ENCODE measurements at places on chromosomes 2 and 18.

DNA sequence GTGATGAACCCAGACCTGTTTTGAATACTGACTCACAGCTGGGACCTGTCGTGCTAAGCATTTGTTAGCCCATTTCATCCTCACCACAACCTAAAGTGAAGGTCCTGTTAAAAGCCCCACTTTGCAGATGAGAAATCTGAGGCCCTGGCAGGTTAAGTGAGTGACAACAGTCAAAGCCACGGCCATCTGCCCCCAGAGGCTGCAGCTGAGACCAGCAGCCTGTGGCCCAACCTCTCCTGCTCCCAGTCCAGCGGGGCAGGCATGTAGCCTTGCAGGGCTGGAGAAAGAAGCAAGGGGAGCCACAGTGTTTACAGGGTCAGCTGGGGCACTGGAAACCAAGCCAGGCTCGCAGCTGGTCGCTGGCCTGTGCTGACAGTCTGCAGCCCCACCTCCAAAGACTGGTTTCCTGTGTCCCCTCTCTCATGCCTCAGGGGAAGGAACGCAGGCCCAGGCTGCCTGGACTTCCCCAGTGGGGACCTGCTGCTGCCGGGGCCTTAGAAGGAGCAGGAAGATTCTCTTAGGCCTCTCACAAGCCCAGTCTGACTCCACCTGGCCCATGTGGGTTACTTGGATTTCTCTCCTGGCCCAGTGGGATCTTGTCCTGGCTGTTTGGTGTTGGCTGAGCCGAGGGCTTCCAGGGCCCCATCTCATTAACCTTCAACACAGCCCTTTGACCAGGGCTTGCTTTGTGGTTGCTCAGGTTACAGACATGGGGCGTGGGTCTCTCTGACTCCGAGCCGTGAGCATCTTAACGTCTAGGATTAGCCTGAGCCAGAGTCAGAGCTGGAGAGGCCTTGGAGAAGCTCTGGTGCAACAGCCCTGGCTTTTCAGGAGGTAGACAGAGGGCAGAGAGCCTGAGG lies 1.7 kb downstream of the INPP5D start:
- no peak for DNase-seq

DNA sequence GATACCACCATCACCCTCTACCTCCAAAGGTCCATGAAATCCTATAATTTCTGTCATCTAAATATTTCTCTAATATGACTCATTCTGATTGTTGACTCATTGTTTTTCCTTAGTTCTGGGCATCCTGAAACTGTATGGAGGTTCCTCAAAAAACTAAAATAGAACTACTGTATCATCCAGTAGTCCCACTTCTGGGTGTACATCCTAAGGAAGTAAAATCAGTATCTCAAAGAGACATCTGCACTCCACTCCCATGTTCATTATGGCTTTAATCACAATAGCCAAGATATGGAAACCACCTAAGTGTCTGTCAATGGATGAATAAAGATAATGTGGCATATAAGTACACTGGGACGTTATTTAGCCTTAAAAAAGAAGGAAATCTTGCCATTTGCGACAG lies 125.8 kb upstream of the MYO3B start:
- no peak for DNase-seq

GRCh38 chr18:22115573-22115972 lies 53.8 kb upstream of the GATA6 start:
- DNase-seq: no peak

DNA sequence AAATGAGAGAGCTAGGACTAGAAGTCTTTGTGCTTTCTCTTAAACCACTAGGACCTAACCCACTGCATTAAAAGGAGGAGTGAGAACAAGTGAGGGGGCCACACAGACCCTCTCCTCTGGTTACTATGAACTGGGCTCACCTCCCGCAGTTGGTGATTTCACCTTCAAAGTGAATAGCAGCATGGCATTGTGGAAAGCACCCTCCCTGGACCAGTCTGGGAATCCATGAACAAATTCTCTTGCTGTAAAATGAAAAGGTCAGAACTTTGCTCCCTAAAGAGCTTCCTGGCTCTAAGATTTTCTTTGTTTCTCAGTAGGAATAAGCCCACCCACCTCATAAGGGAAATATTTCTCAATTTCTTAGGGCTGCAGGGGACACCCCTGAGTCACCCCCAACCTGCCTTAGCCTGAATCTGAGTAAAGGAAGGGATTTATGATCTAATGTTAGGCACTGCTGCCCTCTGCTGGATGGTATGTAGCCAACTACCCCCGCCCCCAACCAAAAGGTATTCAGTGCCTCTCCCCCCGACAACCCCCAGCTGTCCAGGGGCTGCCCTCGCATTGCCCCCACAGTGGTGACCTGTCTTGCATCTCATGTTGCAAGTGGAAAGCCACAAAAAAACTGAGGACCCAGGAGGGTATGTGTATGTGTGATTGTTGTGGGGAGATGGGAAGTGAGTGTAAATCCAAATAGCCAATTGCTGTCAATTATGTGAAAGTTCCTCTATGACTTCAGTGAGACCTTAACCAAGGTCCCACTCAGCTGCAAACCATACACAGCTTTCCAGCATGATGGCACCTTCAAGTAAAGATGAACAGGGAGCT lies 230.9 kb upstream of the SLC14A2 start:
- no peak for DNase-seq

GRCh38 chr2:121343191-121343590 lies 58.2 kb upstream of the TFCP2L1 start:
- DNase-seq: no peak

DNA sequence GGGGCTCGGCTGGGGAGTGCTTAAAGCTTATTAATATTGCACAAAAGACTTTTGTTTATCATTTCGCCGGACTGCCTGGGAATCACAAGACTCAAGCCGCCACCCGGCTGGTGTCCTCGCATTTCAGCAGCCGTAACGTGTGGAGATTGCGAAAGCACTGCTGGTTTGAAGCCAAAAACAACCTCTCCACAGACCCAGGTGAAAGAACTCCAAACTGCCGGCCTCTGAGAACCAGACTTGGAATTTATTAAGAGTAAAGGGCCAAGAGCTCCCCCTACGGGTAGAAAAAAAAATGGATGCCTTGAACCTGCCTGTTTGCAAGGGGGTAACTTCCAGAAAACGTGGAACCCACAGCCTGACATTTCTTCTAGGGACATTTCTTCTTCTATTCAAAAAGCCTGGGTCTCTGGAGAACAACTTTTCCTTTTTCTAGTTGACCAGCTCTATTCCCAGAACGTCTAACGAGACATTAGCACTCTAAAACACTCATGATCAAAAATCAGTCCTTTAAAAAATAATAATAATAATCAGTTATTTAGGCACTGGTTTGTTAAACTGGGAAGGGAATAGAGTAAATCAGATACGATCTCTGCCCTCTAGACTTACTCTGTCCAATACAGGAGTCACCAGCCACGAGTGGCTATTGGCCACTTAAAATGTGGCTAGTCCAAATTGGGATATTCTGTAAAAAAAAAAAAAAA lies 216.3 kb downstream of the C1D start:
- no peak for DNase-seq

DNA sequence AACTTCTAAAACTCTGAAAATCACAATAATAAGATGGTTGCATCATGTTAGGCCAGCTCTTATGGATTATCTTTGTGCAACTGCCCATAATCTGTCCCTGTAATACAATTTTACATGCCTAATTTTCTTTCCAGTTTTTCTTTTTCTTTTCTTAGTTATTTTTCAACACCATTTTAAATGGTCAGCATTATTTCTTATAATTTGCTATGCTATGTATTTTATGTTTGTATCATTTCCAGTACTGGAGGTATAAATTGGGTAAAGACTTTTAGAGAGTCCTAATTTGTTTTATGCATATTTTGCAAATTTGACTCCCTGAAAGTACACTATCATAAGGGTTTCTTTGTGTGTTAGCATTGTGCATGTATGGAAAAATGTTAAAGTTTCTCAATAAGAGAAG lies 333.0 kb downstream of the CCDC178 start:
- DNase-seq: no peak

- no peak for DNase-seq
Observed at GRCh38 chr18:55753643-55754263, 165.8 kb upstream of the TCF4 start.

DNA sequence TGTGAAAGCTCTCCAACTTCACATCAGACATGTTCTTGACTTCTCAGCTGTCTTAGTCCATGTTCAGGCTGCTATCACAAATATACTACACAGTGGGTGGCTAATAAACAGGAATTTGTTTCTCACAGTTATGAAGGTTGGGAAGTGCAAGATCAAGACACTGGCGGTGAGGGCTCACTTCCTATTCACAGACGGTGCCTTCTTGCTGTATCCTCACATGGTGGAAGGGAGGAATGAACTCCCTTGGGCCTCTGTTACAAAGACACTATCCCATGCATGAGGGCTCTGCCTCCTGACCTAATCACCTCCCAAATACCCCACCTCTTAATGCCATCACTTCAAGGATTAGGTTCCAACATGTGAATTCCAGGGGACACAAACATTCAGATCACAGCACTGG lies 9.7 kb downstream of the UXS1 start:
- no peak for DNase-seq

DNA sequence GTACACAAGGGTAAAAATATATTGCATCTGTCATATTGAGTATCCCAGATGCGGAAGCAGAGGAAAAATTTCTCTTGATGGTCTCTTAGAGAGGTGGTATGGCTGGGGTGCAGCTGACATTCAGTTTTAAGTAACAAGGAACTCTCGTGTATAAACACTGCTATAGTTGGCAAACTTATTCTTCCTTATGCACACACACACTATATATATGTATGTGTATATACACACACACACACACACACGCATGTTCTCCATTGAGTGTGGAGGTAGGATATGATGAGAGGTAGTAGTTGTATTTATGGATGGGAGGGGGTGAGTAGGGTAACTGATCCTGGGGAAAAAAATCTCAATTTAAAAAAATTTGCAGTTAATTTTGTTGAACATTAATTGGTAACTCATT lies 10.6 kb downstream of the PHLPP1 start:
- DNase-seq: no peak

DNA sequence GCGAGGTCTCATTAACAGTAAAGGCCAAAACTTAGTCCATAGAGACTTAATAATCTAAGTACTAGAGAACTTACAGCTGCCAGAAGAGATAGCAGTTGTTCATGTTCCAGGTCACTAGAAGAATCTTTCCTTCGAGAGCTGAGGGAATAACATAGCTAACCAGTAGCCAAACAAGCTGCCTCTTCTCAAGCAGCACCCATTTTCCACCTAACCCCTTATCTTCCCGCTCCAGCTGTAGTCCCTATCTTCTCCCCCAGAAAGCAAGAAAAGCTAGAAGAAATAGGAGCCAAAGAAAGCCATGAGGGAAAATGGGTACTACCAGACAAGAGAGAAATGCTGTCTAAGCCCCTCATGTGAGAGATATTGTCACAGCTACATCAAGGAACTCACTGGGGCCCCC lies 24.0 kb downstream of the SULT1C4 start:
- DNase-seq: no peak

DNA sequence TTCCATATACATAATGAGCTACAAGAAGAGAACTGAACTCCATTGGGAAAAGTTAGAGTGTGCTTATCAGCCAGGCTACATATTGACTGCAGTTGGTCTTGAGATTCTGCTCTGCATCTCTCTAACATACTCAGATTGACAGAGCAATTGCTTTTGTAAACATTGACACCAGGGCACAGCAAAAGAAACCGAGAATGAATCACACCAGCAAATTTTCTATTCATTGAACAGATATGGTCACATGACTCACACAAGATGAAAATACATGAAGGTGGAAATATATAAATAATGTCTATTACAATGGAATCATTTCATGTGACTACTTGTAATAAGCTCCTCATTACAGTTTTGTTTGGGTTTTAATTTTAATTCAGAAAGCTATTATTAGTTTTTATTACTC lies 691.9 kb upstream of the TMEFF2 start:
- no peak for DNase-seq

DNA sequence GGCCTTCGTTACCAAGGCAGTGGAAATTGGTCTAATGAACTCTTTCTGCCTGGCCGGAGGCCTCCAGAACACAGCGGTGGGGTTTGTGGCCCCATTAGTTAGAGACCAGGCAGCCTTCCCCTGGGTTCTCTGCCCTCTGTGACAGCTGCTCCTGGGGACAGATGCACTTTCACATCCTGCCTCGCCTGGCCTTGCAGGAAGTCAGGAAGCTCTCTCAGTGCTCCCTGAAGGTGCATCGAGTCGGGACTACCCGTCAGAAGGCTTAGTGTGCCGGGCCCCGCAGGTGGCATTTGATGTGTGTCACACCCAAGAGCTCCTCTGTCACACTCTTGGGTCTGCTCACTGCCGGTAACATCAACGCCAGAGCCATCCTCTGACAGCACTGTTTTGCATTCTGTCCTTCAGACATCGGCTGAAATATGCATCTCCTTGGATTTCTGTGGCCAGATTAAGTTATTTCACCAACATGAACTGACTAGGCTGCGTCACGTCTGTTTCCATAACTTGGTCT lies 158.3 kb downstream of the LDLRAD4 start:
- peak; percentile 20 for DNase-seq

DNA sequence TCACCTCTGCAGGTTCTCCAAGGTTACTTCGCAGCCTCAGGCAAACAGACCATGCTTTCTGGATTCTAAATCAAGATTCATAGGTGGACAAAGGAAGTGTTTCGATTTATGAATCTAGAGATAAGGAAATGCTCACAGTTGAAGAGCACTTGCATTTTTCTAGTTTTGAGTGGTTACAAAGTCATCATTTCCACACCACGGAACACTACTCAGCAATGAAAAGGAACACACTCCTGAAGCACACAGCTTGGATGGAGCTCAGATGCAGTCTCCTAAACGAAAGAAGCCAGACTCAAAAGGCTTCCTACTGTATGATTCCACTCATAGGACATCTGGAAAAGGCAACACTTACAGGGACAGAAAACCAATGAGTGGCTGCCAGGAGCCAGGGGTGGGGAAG lies 31.7 kb downstream of the SDC1 start:
- no peak for DNase-seq

DNA sequence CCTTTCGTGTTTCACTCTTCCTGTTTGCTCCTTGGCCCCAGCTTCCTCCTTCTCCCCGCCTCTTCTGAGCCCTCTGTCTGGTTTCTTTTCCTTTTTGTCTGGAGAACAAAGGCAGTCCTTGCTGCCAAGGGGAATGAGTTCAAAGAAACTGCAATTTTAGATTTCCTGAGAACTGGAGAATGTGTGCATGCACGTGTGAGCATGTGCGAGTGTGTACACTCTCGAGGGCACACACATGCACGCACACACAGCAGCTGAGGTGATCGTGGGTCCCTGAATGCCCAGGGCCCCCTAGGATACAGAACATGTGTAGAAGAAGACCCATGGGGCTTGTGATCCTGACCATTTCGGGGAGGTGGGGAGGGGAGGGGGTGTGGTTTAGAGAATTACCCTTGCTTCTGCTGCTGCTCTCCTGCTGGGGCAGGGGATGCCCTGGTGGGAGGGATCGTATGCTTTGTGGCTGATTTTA lies 151.8 kb downstream of the DYSF start:
- DNase-seq: no peak

DNA sequence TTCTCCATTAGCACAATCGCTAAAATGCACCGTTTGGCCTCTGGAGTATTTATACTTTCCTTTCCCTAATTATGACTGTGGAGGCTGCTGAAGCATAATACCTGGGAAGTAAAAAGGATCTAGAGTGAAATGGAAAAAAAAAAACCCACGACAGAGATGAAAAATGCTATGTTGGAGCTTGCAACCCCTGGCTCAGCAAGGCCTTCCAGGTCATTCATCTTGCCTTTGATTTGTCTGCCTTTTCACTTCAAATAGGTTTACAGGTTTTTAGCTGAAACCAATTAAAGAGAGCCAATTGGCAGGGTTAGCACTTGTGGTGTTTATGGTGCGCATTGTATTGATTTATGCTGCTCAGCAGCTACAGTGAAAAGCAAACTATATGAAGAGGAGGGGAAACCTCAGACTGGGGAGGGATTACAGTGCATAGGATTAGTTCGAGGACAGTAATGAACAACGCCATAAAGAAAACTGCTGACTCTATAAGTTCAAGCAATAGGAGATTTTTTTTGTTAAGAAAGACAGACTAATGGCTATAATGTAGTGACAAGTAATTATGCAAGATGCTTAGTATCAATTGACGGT lies 347.9 kb downstream of the MEIS1 start:
- no peak for DNase-seq
